ENCODE measurements at places on chromosomes 2 and 18. TPM values are rescaled to one million over a fixed set of nuclear protein-coding genes. Genes with fewer than 3 reads are reported as not detected.

DNA sequence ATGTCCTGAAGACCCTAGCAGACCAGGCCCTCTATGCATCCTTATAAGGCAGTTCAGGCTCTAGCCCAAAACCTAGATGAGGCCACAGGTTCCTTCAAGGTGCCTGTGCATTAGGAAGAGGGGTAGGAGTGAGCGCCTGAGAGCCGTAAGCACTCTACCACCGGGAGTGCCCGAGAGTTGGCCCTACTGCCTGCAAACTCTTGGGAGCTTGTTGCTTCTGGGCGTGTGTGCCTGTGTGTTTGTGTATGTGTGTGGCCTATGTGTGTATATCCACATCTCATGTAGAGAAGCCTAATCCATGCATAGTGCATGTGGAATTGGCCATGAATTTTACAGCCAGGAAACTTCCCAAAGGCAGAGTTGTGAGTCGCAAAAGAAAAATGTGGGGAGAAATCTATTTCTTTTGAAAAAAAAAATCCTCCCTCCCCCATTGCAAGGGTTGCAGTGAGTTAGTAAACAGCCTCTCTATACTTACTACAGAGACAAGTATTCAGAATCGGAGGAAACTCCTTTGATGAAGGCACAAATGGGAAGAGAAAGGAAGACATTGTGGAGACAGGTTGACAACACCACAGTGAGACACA, 96.8 kb downstream of the ADD2 start:
- DNase-seq: peak; percentile 5

DNA sequence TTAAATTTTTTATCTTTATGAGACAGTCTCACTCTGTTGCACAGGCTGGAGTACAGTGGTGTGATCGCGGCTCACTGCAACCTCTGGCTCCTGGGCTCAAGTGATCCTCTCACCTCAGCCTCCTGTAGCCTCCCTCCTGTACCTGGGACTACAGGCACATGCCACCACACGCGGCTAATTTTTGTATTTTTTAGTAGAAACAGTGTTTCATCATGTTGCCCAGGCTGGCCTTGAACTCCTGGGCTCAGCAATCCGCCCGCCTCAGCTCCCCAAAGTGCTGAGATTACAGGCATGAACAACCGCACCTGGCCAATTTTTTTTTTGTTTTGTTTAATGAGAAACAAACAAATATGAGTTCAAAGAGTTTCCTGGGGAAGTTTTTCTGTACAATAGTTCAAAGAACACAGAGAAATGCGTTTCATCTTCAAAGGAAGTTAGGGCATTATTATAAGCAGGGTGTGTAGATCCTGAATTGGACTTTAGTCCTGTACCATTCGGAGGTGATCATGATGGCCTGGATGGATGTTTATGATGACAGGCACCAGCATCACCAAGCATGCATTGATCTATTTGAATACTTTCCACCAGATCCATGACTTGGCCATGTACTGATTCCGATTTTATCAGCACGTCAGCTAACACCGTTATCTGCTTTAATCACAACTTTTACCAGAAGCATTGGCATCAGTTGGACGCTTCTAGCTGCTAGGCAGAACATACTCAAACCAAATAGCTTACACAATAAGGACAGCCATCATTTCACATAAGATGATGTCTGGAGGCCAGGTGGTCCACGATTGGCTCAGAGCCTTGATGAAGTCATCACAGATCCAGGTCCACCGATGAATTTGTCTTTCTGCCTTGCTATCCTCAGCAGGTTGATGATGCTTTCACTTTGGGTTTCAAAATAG, 28.9 kb downstream of the TCF23 start:
- no peak for DNase-seq

DNA sequence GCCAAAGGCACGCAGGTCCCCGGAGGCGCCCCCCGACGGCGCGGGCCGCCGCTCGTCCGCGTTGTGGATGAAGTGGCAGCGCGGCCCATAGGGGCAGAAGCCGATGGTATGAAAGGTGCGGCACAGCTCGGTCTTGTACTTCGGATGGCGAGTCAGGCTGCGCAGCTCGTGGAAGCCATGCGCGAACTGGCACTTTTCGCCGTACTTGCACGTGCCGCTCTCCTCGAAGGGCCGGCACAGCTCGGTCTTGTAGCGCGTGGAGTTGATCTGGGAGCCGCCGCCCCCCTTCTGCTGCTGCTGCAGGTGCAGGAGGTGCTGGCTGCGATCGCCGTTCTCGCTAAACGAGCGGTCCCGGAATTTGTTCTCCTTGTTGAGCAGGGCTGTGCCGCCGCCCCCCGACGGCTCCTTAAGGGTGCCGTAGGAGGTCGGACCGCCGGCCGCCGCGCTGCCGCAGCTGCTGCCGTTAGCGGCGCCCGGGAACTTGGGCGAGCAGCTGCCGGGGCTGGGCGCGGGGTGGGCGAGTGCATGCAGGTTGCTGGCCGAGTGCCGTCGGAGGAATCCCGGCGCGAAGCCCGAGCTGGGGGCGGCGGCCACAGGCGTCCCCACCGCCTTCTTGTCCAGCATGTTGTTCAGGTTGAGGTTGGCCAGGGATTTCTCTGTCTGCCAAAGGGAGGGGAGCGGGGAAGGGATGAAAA, 1.2 kb downstream of the ZFP36L2 start:
- peak; percentile 62 for DNase-seq

- DNase-seq: no peak
These were observed 743 bp downstream of the XPO1 start for GRCh38 chr2:61537277-61537949.

DNA sequence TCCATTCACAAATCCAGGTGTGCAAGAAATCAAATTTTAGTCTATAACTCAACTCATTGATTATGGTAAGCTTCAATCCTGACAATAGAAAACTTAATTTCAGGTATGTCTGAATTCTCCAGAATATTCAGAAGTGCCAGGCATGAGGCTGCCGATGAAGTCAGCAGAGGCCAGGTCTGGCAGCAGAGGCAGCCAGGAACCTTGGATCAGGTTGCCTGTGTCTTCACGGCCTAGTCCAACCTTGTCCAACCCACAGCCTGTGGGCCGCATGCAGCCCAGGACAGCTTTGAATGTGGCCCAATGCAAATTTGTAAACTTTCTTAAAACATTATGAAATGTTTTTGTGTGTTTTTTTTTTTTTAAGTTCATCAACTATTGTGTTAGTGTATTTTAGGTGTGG, 46.9 kb upstream of the ASPRV1 start:
- no peak for DNase-seq

- DNase-seq: no peak
These were observed 200.9 kb downstream of the NYAP2 start for GRCh38 chr2:225600444-225600843.

DNA sequence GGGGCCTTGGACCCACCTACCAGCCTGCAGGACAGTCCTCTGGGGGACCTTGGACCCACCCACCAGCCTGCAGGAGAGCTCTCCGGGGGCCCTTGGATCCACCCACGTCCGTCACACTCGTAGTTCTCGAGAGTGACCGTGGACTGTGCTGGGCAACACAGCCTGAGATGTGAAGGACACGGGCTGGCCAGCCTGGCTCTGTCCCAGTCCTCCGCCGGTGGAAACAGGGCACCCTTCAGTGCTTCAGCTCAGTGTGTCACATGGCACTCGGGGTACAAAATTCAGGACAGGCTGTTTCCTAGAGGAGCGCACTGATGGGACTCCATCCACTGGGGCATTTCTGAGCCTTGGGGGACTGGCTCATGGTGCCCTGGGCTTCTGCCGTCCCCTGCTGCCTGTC, 212.0 kb downstream of the TWIST2 start:
- DNase-seq: no peak

QPCT gene
- total RNA-seq: 5.5 TPM

CCDC141 gene
- total RNA-seq: not detected

All from HFFc6 (cell line).